ENCODE measurements at places on chromosomes 11 and 22.

DNA sequence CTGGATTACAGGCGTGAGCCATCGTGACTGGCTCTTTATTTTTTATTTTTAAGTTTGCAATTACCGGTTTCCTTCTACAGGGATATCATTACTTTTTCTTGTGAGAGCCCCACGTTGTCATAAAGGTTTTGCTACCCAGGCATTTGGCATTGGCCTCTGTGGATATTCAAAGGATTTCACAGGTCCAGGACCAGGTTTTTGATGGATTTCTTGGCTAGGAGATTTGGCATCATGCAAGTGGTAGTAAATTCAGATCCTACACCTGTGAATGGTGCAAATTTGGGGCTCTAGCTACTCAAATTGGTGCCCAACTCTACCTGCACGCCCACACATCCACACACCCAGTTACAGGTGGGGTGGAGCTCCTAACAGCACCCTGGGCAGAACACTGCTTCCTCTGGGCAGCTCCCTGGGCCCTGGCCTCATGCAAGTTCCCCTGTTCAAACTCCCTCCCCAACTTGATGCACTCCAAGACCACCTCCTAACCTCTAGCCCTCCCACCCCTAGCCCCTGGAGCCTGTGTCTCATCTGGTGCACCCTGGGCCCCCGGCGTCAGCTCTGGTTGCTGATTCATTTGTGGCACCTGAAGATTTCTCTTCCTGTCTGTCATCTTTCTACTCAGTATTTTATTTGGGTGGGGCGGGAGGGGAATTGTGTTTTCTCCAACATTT is 9.3 kb upstream of the MRGPRD start:
- DNase-seq = no peak

GRCh38 chr11:134997652-134998320 is 585.7 kb upstream of the B3GAT1 start:
- DNase-seq = no peak

GRCh38 chr22:44182588-44183286 is 2.0 kb downstream of the PARVG start:
- peak; percentile 36 for DNase-seq

- no peak for DNase-seq
Measured at GRCh38 chr11:74871037-74871436, 77.9 kb downstream of the XRRA1 start.

- no peak for DNase-seq
Measured at GRCh38 chr11:119709638-119710346, 19.2 kb downstream of the NECTIN1 start.
